Neural crest cell (in vitro differentiated cells): ENCODE measurements at places on chromosomes 6 and 20. TPM values are rescaled to one million over a fixed set of nuclear protein-coding genes. Genes with fewer than 3 reads are reported as not detected.
A peak's percentile ranks its signal among the peaks of the same experiment; 100 is the strongest.

- H3K4me1 ChIP-seq = peaks cover 50% of the 10 kb centered on the region
- no peak overlapping the region for H3K4me3 ChIP-seq
- H3K27ac ChIP-seq = peak overlapping the region; percentile 21
- H3K27me3 ChIP-seq = peaks cover 4% of the 10 kb centered on the region
- H3K36me3 ChIP-seq = no peaks in the 10 kb centered on the region
Observed at GRCh38 chr20:1879369-1879768, 15.8 kb upstream of the SIRPA start.

The TTLL9 gene
- 2.9 and 3.3 TPM in 2 replicates for total RNA-seq

The RALGAPB gene
- 34.7 and 35.2 TPM in 2 replicates for total RNA-seq

DNA sequence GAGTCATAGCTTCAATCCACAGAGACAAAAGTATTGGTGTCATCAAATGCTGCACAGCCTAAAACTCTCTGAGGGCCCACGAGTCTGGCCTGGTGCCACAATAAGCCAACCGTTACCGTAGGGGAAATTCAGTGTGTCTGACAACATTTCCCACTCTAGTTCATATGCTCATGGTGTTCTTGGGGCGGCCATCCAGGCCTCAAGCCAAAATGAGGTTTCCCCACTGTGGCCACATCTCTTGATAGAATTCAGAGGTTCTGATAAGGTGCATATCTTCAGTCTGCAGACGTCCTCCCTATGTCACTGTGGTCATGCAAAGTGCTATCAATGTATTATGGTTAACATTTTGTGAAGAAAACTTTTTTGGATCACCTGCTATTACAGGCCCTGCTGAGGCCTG is 627.7 kb downstream of the QKI start:
- H3K4me1 ChIP-seq = peaks cover 11% of the 10 kb centered on the region
- H3K27me3 ChIP-seq = no peaks in the 10 kb centered on the region
- peaks cover 23% of the 10 kb centered on the region for H3K36me3 ChIP-seq
- DNase-seq = no peak
- H3K27ac ChIP-seq = no peak overlapping the region
- no peak overlapping the region for H3K4me3 ChIP-seq

The LAMA2 gene
- total RNA-seq = 0.47 and 1.1 TPM in 2 replicates

The SALL4 gene
- 90.7 and 91.1 TPM in 2 replicates for total RNA-seq

The DEFB132 gene
- not detected in 2 replicates for total RNA-seq

DNA sequence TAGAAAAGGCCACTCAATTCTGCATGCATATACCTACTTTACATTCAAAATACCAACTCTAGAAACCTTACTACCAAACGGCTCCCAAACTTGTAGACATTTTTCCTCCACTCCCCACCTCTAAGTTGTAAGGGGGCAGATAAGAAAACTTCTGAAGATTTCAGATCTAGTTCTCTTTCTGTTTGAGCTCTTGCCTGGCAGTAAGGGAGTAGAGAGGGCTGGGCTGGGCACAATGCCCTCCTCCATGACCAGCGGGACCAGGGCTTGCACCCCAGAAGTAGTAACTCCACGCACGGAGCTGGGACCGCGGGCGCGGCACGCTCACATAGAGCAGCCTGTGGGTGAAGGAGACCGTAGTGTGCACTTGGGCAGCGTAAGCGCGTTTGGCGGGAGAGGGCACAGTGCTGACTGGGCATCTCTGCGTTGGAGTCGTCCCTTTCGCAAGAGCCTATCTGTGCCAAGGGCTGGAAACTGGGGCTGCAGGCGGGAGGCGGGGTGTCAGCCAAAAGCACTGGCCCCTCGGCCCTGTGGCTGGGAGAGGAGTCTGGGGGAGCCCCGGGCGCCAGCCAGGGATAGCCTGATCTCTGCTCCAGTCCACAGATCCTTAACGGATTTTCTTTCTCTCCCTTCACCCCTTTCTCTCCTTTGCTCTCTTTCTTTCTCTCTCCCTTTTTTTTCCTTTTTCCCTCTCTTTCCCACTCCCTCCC is 32.4 kb downstream of the PHACTR1 start:
- DNase-seq = peak; percentile 4
- H3K36me3 ChIP-seq = no peaks in the 10 kb centered on the region

- no peak for DNase-seq
- no peaks in the 10 kb centered on the region for H3K4me1 ChIP-seq
- H3K36me3 ChIP-seq = peaks cover 3% of the 10 kb centered on the region
- H3K27me3 ChIP-seq = no peaks in the 10 kb centered on the region
Observed at GRCh38 chr6:112575309-112575834, 228.2 kb downstream of the RFPL4B start.

GRCh38 chr20:47235853-47236638 is 120.5 kb downstream of the ZMYND8 start:
- no peaks in the 10 kb centered on the region for H3K27me3 ChIP-seq
- DNase-seq = no peak
- peaks cover 7% of the 10 kb centered on the region for H3K4me1 ChIP-seq
- no peak overlapping the region for H3K27ac ChIP-seq

DNA sequence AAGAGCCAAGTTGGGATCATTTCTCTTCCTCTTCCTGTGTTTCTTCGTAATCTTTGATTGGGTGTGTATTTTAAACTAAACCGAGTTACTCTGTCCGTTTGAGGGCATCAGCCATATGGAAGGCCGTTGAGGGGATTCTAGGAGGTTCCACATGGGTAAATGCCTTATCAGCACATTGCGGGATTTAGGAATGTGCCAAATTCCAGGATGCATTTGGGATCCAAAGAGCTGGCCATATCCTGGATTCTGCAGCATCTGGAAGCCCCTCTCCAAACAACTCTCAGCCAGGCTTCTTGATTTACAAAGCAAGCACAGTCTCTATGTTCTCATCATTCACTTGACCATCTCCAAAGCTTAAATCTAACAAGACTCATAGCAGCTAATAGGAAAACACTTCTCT is 67.6 kb upstream of the RIN2 start:
- no peaks in the 10 kb centered on the region for H3K27me3 ChIP-seq
- no peak overlapping the region for H3K4me3 ChIP-seq

GRCh38 chr6:153312634-153313033 is 181.6 kb upstream of the RGS17 start:
- peaks cover 8% of the 10 kb centered on the region for H3K27me3 ChIP-seq
- no peaks in the 10 kb centered on the region for H3K4me1 ChIP-seq
- H3K36me3 ChIP-seq = no peaks in the 10 kb centered on the region
- no peak overlapping the region for H3K27ac ChIP-seq
- peak; percentile 9 for DNase-seq

- no peak for DNase-seq
- H3K27me3 ChIP-seq = no peaks in the 10 kb centered on the region
- no peak overlapping the region for H3K27ac ChIP-seq
- no peak overlapping the region for H3K4me3 ChIP-seq
- no peaks in the 10 kb centered on the region for H3K36me3 ChIP-seq
Observed at GRCh38 chr6:14567842-14568241, 450.3 kb downstream of the CD83 start.

The TMEM151B gene
- 19.0 and 21.2 TPM in 2 replicates for total RNA-seq

The MRPL2 gene
- total RNA-seq = 45.7 and 56.8 TPM in 2 replicates
